ENCODE measurements at places on chromosomes 2 and 18.

DNA sequence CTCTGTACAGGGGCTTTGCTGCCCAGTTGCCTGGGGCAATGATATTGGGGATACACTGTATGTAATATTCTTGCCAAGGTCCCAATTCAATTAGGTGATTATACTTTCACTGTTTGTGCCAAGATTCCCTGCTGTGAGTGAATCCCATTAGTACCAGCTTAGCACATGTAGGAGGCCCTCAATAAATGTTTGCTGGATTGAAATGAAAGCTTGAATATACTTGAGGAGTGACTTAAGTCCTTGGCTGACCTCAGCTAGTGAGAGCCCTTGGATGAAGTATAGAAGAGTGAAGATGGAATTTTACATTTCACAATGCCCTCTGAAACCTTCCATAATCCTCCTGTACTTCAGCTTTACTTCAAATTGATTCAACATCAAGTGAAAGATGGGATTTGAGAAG, 102.9 kb downstream of the GATA6 start:
- no peak for DNase-seq

DNA sequence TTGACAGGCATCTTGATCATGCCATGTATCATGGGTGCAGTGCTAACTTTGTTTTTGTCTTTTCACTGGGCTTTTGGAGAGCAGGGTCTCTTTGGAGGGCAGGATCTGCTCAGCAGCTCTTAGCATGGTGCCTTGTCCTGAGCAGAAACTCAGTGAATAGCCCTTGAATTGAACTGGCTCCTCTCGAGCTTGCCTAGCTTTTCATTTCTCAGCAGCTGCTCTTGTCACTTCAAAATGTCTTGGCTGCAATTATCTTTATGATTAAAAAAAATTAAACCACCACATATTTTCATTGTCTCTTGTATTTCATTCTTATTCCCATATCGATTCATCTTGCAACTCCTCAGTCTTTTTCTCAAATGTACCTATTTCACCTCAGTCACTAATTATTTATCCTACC, 50.5 kb downstream of the CCDC85A start:
- no peak for DNase-seq

- no peak for DNase-seq
These were observed 255.3 kb upstream of the POU3F3 start for GRCh38 chr2:104598636-104599035.

GRCh38 chr18:76314015-76314414, 181.0 kb downstream of the ZNF516 start:
- no peak for DNase-seq

DNA sequence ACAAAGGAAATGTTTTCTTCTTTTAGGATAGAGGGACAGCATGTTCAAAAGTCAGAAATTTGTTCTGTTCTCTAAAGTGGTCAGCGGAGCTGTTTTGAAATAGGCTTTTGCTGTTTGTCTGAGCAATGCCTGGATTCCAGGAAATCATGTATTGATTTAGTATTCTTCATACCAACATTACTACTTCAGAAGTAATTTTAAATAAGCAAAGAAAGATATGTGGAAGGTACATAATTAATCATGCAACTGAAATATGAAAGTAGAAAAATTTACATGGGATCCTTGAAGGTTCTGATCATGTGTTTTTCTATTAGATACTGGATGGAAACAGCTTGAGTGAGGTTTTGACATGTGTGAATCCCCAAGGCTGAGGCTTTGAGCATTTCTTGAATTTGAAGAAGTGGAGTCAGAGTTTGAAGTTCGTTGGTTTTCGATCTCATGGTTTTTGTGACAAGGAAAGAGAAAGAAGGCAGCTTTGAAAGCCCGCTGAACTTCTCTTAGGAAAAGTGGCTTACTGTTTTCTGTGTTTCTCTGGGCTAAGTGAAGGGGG, 220.0 kb downstream of the LDLRAD4 start:
- no peak for DNase-seq

DNA sequence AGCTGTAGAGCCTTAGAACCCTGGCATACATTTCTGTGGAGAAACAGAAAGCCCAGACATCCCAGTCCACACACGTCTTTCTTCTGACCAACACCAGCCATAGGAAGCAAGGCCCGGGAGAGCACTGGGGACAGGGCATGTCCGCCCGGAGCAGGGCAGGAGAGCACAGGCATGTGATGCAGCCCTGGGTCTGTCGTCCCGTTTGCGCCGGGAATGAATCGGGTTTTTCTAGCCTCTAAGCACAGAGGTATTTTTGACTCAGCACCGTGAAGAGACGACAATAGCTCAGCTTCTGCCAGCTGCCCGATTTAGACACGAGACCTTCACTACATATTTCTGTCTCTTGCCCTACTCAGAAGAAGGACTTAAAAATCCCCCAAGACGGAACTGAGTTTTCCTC, 7.3 kb upstream of the AMMECR1L start:
- no peak for DNase-seq

GRCh38 chr2:10785260-10785659, 27.3 kb downstream of the PDIA6 start:
- no peak for DNase-seq

GRCh38 chr2:56713161-56713676, 529.4 kb downstream of the CCDC85A start:
- DNase-seq: peak; percentile 73

DNA sequence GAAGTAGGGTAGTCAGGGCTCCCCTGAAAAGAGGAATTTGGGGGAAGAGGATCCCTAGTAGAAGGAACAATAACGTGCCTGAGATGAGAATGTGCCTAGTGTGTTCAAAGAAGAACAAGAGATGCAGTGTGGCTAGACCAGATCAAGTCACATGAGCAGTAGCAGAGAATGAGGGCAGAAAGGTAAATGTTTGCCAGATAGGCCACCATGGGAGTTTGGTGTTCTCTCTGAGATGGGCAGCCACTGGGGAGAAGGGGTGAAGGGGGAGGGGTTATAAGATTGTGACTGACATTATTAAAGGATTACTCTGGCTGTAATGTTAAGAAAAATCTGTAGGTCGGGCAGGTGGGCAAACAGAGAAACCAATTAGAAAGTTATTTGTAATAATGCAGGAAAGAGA, 166.0 kb downstream of the LCLAT1 start:
- no peak for DNase-seq

DNA sequence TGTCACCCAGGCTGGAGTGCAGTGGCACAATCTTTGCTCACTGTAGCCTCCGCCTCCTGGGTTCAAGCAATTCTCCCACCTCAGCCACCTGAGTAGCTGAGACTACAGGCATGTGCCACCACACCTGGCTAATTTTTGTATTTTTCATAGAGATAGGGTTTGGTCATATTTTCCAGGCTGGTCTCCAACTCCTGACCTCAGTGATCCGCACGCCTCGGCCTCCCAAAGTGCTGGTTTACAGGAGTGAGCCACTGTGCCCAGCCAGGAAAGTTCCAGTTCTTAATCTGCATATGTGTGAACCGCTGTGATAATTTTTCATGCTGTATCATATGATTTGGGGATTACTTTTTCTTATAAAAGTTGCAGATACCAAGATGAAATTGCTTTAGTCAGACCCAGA, 14.6 kb upstream of the PPP4R1 start:
- no peak for DNase-seq

DNA sequence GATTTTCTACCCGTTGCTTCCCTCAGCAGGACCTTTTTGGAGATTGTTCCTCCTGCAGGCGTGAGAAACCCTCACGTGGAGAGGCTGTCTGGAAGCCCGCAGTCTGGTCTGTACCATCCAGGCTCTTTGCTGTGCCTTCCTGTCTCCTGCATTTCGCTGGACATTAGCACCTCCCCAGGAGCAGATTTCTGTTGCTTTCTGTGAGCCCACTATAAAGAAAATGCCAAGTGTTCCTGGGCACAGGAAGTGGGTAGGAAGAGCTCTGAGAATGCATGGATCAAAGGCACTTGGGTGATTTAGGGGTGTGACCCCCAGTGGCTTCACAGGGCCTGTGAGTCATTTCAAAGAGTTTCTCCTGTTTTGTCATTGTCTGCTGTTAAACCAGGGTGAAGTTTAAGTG, 27.3 kb downstream of the SPTBN1 start:
- peak; percentile 96 for DNase-seq

DNA sequence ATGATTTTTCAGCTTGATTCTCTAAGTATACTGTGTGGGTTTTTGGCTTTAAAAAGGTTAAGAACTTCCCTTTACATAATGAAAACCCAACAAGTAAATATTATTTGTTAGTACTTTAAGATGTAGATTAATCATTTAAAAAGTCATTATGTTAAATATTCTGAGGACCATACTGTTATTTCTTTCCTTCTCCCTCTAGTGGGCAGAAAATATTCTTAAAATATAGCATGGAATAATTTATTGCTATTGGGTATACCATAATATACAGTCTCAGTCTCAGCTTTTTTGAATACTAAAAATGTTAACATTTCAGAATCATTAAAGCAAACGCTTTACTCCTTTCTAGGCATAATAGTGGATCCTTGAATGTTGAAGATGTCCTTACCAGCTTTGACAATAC, 28.1 kb downstream of the CAMKMT start:
- no peak for DNase-seq
